ENCODE measurements at places on chromosomes 11 and 22.

GRCh38 chr11:80846442-80846841 is 1405.6 kb upstream of the TENM4 start:
- DNase-seq, result no peak

- DNase-seq, result peak; percentile 85
Observed at GRCh38 chr11:10322830-10323792, 18.2 kb downstream of the ADM start.

DNA sequence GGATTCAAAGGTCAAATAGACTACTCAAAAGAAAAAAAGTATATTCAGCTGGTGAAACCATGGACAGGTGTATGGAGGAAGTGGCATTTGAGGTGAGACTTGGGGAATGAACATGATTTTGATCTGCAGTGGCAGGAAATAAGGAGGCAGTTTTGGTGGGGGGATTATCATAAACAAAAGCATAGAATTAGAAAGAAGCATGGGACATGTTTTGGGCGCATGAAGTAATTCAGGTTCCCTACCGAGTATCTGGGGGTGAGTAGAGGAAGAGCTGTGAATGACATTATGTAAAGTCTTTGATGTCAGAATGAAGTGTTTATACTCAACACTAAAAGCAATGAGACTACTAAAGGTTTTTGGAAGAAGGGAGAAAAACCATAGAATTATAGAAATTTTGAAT is 3.1 kb downstream of the CLMP start:
- no peak for DNase-seq

DNA sequence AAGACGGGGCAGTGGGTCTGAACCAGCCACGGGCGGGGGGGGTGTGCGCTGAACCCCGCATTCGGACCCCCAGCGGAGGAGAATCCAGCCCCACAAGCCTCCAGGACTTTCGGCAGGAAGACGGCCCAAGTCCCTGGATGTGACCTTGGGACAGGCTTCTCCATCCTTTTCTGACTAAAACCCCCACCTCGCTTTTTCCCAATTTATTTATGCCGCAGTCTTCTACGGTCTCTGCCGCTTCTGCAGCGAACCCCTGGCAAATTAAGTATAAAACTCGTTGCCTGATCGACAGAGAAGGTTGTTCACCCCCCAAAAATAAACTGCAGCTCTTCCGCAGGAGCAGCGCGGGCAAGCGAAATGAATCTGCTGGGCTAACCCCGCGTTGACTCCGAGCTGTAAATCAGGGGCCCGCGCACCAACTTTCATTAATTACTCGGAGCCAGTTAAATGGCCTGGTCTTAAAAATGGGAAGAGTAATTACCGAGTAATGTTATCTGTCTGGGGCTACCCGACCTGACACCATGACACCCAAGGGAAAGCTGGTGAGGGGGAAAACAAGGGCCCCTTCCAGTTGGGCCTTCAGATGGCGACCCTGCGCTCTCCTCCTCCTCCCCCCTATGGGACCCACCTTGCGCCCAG is 6.6 kb downstream of the WT1 start:
- no peak for DNase-seq

- DNase-seq, result no peak
Observed at GRCh38 chr22:21926728-21927127, 25.9 kb downstream of the PPM1F start.

DNA sequence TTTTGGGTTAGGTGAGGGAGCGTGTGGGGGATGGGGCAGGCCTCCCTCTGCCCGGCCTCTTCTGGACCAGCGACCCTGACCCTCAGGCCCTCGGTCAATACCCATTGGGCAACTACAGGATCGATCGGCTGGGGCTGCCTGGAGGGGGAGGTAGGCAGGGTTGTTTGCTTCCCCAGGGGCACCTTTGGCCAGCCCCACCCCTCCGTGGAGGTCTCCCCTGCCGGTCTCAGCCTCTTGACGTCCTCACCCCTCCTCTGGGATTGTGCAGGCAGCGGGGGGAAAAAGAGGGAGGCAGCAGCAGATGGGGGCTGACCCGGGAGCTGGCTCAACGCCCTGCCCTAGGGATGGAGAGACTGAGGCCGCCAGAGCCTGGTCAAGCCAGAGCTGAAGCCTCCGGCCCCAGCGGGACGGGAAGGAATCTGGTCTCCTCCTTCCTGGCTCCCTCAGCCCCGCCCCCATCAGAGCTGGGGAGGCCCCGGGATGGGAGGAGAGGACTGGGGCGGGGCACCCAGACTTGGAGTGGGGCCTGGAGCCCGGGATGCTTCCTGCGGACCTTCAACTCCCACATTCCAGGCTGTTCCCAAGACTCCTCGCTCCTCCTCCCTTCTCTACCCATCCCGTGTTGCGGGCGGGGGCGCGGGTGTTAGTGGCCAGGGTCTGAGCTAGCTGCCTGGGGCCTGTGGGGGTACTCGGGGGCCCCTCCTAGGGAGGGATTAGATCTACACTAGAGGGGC is 14.4 kb upstream of the CDC42EP1 start:
- peak; percentile 48 for DNase-seq

- no peak for DNase-seq
Observed at GRCh38 chr11:17634776-17635550, 84.4 kb upstream of the MYOD1 start.

DNA sequence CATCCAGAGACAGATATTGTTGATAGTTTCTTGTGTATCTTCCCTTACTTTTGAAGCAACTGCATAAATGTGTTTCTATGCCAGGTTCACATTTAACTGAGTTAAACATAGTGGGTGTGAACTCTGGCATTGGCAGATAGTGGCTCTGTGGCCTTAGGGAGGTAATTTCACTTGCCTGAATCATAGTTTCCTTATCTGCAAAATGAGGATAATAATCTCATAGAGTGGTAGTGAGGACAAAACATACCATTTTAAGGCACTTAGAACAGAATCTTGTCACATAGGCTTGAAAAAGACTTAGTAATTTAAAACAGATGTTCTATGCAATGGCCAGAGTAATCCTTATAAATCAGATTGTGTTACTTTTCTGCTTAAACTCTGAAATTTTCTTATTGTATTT is 56.4 kb upstream of the SYN3 start:
- DNase-seq, result no peak

DNA sequence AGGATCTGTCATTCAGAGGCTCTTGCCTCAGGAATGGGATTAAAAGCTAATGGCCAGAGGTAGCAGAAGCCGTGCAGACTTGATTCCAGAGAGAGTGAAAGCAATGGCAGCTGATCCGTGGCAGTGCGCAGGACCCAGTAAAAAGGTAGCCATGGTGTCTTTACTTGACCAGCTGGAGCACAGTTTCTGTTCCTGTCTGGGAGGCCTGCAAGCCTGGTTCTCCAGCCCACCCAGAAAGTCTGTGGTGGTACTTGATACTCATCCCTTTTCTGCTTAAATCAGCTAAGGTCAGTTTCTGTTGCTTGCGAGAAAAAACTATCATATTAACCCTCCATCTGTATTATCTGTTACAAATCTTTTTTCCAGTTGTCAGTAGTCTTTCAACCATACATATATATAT is 86.7 kb downstream of the RPS6KA4 start:
- DNase-seq, result no peak

- DNase-seq, result no peak
Observed at GRCh38 chr11:110747531-110747930, 35.3 kb upstream of the ARHGAP20 start.

- DNase-seq, result peak; percentile 82
Observed at GRCh38 chr22:17769013-17769715, 5.1 kb downstream of the BID start.

- DNase-seq, result no peak
Observed at GRCh38 chr22:37897807-37898206, 8.3 kb upstream of the MICALL1 start.

DNA sequence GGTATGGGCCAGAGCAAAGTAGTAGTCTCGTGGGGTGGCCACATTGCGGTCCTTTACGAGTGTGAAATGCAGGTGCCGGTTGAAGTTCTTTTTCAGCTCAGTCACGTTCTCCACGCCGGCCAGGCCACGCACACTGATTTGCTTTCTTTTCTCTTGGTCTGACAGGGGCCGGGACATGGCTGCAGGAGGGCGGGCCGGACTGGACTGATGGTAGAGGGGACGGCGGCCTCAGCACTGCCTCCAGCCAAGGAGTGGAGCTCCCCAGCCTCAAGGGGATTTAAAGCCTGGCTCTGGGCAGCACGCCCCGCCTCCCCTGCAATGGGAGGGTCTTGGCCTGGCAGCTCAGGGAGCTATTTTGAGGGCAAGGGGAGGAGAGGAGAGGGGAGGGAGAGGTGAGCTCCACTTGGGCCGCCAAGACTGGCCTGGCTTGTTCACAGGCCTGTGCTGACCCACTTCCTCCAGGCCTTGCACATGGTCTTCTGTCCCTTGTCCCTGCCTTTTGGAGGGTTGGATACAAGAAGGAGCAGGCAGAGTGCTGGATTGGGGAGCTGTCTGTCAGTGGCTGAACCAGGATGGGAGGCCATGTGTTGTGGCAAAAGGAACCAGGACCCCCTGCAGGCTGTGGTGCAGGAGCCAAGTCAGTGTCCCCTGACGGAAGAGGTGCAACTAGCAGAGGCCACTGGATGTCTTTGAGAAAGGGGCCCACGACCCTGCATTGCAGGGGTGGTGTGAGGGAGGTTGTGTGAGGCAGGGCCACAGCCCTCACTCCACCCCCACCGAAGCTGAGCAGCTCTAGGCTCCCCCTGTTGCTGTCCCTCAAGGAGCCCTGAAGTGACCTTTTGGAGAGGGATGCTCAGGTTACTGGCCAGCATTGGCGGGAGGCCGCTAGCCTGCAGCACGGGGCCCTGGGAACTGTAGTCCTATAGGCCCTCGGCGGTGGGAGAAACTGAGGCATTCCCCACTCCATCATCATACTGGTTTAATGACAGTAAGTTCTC is at the start of gene PYGM:
Gene PYGM (minus strand): TSS at position 253 of the 998 bp plus-strand sequence. CDS start 76 bp downstream, at position 177.
- DNase-seq, result no peak

GRCh38 chr11:128779036-128779435 is 85.2 kb downstream of the FLI1 start:
- no peak for DNase-seq

DNA sequence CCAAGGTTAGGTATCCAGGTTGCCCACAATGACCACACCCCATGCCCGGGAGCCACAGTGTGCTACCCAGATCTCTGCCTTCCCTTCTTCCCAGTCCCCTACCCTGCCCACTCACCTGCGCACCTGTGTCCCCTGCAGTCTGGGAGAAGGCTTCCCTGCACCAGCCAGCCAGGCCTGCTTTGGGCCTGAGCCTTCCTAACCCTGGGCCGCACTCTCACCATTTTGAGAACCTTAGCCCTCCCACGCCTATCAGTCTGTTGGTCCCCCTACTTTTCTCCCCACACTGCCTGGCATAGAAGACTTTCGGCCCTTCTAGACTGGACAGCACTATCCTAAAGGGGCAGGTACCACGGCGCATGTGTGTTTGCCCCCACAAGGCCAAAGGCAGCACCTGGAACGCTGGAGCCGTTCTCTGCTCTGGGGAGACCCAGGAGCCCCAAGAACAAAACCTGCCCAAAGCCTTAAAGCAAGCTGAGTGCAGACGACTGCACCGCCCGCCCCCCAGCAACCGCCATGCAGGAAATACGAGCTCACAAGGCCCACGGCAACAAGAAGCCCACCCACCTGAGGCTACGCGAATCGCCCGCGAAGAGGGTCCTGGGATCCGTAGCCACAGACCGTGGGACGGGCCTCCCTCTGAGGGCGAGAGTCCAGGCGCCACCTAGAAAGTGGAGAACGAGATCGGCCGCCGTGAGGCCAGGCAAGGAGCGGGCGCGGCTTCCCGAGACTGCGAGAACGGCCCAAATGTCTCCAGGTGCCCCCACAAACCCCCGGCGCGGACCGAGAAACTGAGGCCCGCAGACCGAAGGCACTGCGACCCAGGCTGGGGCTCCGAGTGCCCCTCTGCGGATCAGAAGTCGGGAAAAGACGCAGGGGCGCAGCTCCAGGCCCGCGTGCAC is 546 bp downstream of the GNB1L start:
- DNase-seq, result peak; percentile 16

- no peak for DNase-seq
Observed at GRCh38 chr11:10518891-10519290, 22.1 kb downstream of the RNF141 start.

GRCh38 chr11:13105237-13105844 is 96.2 kb downstream of the RASSF10 start:
- no peak for DNase-seq

DNA sequence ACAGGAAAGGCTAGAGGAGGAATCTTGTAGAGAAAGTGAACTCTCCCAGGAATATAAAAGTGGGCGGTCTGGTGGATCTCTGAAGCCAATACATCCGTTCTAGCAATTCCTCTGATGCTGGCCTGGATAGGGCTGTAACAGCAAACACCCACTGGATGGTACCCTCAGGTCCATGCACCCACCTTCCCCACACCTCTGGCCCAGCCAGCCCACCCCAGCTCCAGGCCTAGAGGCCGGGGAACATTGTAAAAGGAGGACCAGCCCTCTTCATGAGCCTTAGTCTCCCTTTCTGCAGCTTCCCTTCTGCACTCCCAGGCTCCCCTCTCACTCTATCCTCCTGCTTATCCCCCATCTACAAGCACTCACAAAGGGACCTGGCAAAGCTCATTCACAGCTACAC is 443.9 kb downstream of the BUD13 start:
- no peak for DNase-seq

- no peak for DNase-seq
Observed at GRCh38 chr11:102617466-102618008, 7.6 kb downstream of the MMP20 start.

Data from suppressor macrophage (primary cell).